Activated gamma-delta T cell treated with Interleukin-2 at 50 U/mL for 16 hours (primary cell): ENCODE measurements at places on chromosomes 5 and 9.

- no peak for DNase-seq
Measured at GRCh38 chr5:170860415-170860814, 1.4 kb upstream of the RANBP17 start.

DNA sequence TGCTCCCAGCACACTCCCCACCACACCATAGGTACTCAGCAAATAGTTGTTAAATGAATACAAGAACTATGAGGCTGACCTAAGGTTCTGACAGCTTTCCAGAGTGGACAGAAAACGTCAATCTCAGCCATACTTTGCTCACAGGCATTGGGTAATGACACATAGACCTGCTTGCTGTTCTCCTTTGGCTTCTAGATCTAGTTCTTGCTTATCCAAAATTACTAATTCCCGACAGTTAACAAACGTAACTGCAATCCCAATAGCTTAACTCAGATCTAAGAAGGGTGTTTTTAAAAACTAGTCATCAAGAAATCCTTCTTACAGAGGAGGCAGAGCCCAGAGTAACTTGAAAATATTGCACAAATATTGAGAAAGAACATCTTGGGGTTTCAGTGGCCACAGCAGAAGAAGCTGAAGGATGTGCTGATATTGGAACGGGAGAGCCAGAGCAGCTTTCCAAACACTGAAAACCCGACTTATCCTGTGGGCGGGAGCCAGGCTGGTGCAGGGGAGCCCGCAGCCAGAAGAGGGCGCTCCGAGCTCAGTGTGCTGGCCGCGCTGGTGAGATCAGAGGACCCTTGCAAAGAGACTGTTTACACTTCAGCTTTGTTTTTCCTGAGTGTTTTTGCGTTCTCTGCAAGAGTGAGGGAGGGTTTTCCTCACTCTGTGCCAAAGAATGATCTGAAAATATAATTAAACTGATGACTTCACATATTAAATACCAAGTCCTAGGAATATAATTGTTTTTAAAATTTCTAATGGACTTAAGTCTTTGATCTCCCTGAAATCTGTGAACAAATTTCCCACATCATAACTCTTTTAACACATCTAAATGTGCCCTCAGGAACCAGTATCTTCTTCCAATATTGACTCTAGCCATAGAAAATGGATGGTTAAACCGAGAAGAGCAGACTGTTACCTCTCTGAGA is 30.3 kb downstream of the FGF1 start:
- peak; percentile 67 for DNase-seq

GRCh38 chr9:125425170-125425897 is 163.7 kb downstream of the GAPVD1 start:
- no peak for DNase-seq

GRCh38 chr5:171415115-171415730 is 4.2 kb upstream of the FGF18 start:
- no peak for DNase-seq

- DNase-seq = no peak
Measured at GRCh38 chr5:82719368-82719767, 357.8 kb downstream of the TMEM167A start.

DNA sequence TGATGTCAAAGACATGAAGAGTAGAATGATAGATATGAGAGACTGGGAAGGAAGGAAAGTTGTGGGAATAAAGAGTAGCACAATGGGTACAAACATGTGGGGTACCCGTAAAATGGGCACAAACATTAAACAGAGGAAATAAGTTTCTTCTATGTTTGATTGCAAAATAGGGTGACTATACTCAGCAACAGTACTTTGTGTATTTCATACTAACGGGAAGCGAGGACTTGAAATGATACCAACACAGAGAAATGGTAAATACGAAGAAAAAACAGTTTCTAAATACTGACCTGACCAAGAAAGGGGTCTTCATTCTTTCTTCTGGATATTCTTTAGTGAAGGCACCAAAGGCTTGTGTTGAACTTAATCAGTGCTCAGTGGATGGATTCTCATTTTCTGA is 31.1 kb downstream of the ATP6V0E1 start:
- no peak for DNase-seq
